SIG-M5 (cell line): ENCODE measurements at places on chromosomes 3 and 15.

DNA sequence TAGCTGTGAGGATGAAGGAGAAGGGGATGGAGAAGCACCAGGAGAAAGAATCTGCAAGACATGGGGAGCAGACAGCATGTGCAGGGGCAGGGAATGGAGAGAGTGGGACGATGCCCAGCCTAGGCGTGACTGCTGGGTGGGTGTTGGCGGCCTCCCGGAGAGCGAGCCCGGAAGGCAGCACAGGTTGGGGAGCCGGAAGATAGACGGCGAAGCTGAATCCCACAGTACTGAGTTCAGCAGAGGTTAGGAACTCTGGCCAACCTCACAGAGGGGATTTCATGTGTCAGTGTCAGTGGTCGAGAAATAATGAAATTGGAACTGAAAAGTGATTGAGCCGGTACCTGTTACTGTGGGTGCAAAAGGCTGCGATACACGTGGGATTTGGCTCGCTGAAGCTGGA, 55.2 kb downstream of the PXYLP1 start:
- DNase-seq: no peak

- no peak for DNase-seq
Measured at GRCh38 chr3:187964760-187965159, 189.2 kb upstream of the LPP start.

GRCh38 chr3:197168606-197169005, 129.8 kb downstream of the DLG1 start:
- no peak for DNase-seq

DNA sequence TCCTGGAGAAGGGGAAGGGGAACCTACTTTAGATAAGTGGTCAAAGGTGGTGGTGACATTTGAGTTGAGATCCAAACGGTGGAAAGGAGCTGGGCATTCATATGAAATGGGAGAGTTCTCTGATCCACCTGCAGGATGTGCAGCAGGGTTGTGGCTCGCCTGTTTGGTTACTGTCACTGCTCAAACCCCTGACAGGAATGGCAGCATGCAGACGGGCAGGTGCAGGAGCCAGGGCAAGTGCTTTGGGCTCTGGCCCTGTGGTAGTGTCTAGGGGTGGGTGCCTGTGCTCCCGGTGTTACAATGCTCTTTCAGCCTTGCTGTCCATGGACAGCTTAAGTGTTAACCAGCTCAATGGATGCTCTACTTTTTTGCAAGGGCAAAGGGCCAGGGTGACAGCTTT, 18.5 kb downstream of the PAQR9 start:
- no peak for DNase-seq

DNA sequence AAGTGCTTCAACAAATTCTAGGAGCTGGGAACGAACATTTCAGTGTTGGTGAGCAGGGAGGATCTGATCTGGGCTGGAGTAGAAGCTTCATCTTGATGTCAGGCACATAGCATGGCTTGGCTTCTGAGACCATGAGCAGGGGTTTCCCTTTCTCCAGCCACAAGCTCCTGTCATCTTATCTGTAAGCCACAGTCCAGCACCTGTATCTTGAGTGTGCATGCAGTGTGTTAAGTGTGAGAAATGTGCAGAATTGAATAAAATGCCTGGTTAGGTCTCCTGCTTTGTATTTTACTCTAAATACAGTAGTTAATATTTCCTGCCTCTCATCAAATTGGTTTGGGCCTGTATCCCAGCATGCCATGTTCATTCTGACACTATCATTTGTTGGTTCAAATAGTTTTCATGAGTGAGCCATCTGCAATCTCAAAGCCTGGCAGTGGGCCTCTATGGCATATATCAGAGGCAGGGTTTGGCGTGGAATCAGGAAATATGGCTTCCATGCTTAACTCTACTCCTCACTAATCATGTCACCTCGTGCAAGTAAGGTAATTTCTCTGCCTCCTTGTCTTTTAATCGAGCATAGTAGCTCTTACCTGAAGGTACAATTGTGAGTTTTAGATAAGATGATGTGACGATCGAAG, 43.3 kb downstream of the TLNRD1 start:
- no peak for DNase-seq

GRCh38 chr3:34957677-34958076, 681.6 kb upstream of the ARPP21 start:
- DNase-seq: no peak

- no peak for DNase-seq
Measured at GRCh38 chr3:165748094-165748493, 89.1 kb downstream of the BCHE start.

DNA sequence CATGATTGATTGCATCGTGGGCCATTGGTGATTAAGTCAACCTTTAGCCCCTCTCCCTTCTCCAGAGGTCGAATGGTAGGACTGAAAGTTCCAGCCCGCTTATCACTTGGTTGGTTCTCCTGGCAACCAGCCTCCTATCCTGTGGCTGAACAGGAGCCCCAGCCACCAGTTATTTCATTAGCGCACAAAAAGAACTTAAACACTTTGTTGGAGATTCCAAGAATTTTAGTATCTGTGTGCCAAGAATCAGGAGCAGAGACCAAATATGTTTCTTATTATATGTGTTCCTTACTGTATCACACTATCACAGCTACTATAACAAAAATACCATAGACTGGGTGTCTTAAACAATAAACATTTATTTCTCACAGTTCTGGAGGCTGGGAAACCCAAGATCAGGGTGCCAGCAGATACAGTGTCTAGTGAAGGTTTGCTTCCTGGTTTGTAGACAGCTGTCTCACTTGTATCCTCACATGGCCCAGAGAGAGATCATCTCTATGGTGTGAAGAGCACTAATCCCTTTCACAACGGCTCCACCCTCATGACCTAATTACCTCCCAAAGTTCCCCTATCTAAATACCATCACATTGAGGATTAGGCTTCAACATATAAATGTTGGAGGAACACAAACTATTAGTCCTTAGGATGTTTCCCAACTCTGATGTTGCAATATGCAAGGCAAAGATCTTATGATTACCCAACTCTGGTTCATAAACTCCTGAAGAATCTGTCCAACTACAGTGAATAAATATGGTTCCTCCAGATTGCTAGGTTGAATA, 30.5 kb upstream of the APH1B start:
- peak; percentile 86 for DNase-seq

DNA sequence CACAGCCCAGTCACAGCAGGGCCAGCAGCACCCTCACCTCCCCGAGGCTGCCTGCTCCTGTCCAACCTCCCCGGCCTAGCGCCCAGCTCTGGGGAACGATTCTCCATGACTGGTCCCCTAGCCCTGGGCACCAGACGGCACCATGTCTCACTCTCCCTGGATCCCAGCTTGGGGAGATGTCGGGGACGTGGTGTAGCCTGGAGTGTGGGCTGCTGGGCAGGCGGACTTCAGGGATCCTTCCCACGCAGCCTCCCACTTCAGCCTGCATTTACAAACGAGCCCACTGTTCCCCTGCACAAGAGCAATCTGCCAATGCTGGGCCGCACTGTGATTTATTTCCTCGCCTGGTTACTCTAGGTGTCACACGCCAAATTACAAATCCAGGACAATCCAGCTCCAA, 31.3 kb downstream of the NUP210 start:
- DNase-seq: no peak

DNA sequence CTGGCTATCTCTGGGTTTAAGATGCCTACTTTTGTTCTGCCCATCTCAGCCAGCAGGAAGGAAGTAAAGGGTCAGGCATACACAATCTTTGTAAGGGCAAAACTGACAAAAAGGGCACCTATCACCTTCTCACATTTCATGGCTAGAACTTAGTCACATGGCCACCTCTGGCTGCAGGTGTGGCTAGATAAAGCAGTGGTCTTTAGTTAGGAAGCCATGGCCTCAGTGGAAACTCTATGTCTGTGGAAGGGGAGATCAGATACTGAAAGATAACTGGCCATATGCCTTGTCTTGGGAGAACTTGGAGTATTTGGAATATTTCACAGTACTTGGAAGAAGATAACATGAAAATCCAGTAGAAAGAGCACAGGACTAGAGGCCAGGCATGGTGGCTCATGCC, 80.7 kb upstream of the TBL1XR1 start:
- no peak for DNase-seq
